Activated CD4-positive, alpha-beta T cell treated with anti-CD3 and anti-CD28 coated beads, Interleukin-2, amount 50 U/mL, for 1 hour (primary cell): ENCODE measurements at places on chromosomes 7 and 10.
A peak's percentile ranks its signal among the peaks of the same experiment; 100 is the strongest.

DNA sequence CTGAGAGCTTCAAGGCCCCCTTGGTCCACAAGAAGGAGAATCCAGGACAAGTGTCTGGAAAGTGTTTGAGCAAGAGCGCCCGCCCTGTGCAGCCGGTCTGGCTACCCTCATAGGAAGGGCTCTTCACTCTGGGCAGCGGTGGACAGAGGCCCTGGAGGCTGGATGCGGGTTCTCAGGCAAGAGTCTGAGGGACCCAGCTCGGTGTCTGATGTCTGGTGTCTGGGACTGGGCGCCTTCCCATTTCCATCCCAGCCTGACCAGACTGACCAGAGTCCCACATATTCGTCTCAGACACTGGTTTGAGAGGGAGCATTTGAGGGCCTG, 59.8 kb downstream of the HK1 start:
- DNase-seq = no peak

DNA sequence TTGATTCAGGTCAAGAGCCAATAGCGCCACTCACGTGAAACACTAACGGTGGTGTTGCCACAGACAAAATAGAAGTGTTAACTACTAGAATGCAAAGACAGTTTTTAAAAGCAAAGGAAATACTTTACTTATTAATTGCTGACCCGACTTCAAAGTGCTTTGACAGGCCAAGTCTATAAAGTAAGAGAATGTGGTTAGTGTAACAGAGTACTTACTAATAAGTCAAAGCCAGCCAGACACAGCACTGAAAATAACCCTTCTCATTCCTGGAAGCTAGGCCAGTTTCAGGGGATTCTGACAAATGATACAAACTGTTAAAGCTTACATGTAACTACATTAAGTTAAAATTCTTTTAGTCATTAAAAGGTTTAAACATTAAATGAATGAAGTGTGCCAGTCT, 50.3 kb downstream of the ENO4 start:
- no peak for DNase-seq

- no peak for DNase-seq
Observed at GRCh38 chr10:43870968-43871439, 222.3 kb upstream of the ZNF32 start.

- DNase-seq = no peak
Observed at GRCh38 chr10:31020209-31020608, 11.5 kb downstream of the ZNF438 start.

GRCh38 chr7:102050864-102051460, 233.5 kb downstream of the CUX1 start:
- DNase-seq = no peak

GRCh38 chr10:8254350-8254749, 199.9 kb downstream of the GATA3 start:
- DNase-seq = no peak

GRCh38 chr10:9957351-9957750, 1060.3 kb upstream of the CELF2 start:
- no peak for DNase-seq

DNA sequence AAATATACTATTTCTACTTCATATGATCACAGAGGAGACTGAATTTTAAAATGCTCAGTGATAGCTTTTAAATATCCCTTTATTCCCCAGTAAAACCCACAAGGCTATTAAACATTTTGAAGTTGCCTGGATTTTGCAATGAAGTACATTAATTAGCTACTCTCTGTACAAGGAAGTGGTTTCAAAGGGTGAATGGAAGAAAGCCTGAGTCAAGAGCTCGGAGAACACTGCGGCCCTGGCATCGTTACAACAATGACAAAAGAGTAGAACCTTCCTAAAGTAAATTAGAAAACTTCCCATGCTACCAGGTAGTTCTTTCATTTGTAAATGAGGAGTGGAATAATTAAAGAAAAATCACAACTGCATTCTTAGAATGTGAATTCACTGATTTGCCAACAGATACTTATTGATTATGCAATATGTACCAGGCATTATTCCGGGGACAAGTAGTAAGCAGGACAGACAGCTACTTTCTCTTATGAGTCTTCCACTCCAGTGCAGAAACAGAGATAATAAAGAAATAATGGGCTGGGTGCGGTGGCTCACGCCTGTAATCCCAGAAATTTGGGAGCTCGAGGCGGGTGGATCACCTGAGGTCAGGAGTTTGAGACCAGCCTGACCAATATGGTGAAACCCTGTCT, 63.0 kb downstream of the ZNF22 start:
- no peak for DNase-seq

GRCh38 chr10:927131-927530, 4.4 kb downstream of the LARP4B start:
- no peak for DNase-seq

- no peak for DNase-seq
Observed at GRCh38 chr10:3774018-3774813, 10.8 kb downstream of the KLF6 start.

- DNase-seq = no peak
Observed at GRCh38 chr7:43636093-43636492, 53.2 kb downstream of the STK17A start.

DNA sequence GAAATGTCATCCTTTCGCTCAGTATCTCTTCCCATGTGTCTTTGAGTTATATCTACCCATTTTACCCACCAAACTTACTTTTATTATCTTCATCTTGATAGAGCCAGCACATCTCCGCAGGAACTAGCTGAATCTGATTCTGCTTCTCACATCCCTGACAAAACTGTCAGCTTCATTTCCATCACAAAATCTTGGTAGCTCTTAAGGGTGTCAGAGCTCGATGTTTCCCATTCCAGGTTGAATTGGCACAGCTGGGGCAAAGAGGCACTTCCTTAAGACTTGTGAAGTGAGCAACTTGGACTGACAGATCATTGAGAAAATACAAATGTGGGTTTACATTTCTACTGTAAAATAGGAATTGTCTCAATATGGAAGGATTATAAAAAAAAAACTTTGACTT, 434.5 kb downstream of the SUGCT start:
- DNase-seq = no peak

DNA sequence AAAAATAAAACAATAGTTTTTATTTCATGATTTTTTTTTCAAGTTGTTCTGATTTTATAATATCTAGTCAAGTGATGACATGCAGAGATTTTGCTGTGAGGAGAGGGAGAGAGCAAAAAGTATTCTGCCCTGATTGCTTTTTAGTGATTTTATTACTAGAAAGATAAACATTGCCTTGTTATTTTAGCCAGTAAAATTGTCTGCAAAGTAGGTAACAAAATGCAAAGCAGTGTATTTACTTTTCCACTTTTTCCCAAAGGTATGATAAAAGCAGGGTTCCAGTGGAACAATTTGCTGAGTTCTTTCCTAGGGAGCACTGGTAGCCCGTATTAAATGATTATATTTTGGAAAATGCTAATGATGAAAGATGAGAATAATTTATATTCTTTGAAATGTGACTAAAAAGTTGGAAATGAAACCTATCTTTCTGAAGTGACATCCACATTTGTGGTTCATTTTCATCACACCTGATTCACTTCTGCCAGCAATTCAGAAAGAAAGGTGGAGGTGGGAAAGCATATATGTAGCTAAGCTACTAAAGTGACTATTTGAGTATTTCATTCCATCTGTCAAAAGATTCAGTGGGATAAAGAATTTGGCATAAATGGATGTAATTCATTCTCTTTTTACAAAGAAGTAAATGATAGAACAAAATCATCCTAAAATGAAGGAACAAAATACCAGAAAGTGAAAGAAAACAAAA, 300.3 kb downstream of the ADK start:
- DNase-seq = no peak

DNA sequence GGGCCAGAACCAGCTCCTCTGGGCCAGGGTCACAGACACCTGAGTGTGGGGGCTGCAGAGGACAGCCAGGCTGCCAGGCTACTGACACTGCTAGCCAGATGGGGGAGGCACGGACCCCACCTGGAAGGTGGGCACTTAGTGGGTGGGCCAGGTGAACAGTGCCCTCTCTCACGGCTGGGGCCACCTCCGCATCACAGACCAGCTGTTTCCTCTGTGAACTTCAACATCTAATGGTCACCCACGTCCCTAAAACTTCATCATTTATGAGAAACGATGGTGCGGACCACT, 80.4 kb downstream of the MKI67 start:
- DNase-seq = no peak

DNA sequence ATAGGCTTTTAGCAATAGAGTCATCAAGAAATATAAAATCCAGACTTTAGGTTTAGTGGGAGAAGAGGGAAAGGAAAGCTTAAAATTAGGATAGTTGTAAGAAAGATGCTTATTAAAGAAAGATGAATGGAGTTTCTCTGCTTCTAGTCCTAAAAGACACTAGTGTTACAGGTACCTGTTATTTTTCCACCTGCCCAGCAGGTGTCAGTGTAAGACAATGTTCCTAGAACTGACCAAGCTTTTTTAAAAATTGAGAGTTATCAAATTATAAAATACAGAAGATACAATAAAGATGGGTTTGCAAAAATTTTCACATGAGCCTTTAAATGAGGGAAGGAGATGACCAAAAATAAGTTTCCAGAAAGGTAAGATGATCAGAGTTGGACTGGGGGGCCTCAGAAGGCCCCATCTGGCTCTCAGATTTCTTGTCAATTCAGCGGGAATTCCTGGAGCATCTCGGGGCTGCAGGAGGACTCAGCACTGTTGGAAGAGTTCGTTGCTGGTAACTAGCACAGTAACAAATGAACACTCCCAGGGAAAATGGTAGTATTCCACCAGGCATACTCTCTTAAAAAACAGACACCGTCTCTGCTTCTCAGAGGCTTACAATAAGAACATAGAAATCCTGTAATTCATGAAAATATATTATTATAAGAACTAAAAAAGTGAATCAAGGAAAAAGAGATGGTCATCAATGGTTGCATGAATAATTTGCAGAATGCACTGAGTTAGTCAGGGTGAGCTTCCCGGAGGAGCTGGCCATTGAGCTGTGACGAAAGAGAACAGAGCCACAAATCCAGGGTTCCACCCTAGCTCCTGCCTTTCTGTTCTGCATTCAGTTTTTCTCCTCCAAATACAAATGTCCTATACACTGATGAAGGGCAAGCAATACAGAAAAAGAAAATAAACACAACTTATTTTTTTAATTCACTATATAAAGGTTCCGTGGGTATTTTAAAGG, 71.8 kb upstream of the PIK3CG start:
- DNase-seq = peak; percentile 16

GRCh38 chr7:30023524-30023923, 3.0 kb downstream of the FKBP14 start:
- DNase-seq = no peak

DNA sequence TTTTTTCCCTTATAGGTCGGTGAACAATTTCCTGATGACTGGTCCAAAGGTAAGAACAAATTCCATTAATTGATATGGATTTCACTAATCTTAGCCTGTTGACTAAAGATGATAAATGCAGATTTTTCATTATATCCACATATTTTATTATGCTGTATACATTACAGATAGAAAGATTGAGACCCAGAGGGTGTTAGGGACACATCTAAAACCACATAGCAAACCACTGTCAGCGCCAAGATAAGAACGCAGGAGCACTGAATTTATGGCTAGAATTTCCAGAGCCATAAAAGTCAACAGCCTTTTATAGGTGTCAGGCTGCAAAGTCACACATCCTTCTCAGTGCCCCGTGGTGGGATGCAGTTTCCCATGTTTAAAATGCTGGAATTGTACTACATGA, 16.2 kb downstream of the WNT8B start:
- DNase-seq = no peak

GRCh38 chr7:80785961-80786536, 132.8 kb downstream of the SEMA3C start:
- no peak for DNase-seq

- DNase-seq = no peak
Observed at GRCh38 chr7:37341033-37341630, 107.5 kb downstream of the ELMO1 start.

GRCh38 chr7:129772646-129773280, 161.2 kb downstream of the NRF1 start:
- DNase-seq = no peak

DNA sequence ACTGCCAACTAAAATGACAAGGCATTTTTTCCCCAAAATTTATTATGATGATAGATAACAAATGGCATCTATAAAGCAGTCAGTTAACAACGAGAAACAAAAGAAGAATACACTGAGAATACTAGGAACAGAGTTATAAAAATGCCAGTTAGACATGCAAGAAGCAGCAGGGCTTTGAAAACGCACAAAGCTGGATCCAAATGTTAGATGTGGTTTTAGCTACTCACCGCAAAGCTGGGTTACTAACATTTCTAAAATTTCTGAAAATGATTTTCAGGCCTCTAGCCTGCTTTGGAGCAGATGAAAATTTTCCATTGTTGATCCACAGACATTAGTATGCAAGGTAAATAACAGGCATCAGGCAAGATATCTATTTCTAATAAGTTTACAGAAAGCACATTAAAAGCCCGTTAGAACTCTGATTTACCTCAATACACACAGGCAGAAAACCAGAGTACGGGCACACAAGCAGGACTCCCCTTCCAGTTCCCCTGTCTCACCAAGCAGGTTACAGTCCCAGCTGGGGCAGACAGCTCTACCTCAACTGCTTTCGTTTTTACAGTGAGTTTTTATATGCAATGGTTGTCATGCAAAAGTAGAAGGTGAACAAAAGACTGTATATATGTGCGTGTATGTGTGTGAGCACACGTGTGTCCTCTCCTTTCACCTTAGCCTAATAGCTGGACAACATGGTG, 37.9 kb downstream of the GLI3 start:
- DNase-seq = no peak

DNA sequence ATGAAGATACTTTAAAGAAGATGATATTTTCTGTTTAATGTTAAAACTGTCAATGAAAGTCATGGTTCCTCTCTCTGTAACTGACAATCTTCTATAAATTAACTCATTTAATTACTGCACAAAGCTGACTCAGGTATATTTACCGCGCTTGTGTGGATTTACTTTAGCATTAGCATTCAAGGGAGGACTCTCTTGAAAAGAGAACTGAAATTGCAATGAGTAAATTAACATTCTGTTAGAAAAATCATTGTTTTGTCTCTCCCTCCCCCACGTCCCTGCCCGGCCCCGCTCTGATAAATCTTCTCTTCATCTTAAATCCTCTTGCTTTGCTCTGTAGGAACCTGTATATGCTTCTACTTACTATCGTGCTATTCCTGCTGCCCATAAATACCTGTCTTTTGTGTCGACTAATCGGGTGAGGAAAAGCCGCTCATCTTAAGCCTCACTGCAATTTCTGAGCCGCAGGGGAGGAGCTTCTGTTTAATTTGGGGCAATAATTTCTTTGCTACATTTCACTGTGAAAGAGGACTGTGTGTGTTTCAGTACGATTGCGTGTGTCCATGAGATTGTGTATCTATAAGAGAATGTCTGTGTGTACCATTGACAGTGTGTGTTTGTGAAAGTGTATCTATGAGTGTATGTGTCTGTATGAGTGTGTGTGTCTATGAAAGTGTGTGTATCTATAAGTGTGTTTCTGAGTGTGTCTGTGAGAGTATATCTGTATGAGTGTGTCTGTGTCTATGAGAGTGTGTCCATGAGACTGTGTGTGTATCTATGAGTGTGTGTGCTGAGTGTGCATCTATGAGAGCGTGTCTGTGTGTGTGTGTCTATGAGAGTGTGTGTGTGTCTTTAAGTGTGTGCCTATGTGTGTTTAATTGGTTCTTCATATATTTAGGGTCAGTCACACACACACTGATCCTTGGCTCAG, 46.5 kb upstream of the LYZL2 start:
- DNase-seq = no peak
